ENCODE measurements at places on chromosomes 1 and 21. TPM values are rescaled to one million over a fixed set of nuclear protein-coding genes. Genes with fewer than 3 reads are reported as not detected.

ZNF683 gene
- 0.65 TPM for total RNA-seq

PLEKHG5 gene
- total RNA-seq: 39.3 TPM

- no peaks in the 10 kb centered on the region for H3K36me3 ChIP-seq
- no peak overlapping the region for H3K27ac ChIP-seq
- H3K4me3 ChIP-seq: no peak overlapping the region
- no peaks in the 10 kb centered on the region for H3K27me3 ChIP-seq
- no peaks in the 10 kb centered on the region for H3K4me1 ChIP-seq
- DNase-seq: no peak
These were observed 26.4 kb downstream of the LRRC53 start for GRCh38 chr1:74486036-74486435.

DNA sequence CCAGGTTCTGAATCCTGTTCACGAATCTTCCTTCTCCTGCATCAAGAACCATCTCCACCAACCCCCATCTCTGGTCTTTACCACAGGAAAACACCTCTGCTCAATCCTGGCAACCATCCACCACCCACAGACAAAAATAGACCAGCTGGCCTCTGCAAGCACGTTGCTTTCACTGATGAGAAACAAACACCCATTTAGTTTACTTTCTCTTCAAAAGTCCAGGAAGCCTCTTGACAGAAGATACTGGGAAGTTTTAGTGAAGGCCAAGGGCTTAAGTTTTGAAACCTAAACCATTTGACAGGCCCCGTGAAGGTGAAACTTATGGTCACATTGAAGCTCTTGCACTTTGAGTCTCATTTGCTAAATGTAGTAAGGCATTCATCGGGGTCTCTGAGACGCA is 122.6 kb upstream of the PPP2R5A start:
- no peak overlapping the region for H3K27ac ChIP-seq
- H3K4me3 ChIP-seq: no peak overlapping the region
- DNase-seq: no peak
- no peaks in the 10 kb centered on the region for H3K27me3 ChIP-seq

- no peak overlapping the region for H3K4me3 ChIP-seq
- DNase-seq: no peak
- no peaks in the 10 kb centered on the region for H3K4me1 ChIP-seq
- no peak overlapping the region for H3K27ac ChIP-seq
- no peaks in the 10 kb centered on the region for H3K27me3 ChIP-seq
These were observed 12.8 kb upstream of the S100A2 start for GRCh38 chr1:153578490-153578889.

NOS1AP gene
- 4.8 TPM for total RNA-seq

DNA sequence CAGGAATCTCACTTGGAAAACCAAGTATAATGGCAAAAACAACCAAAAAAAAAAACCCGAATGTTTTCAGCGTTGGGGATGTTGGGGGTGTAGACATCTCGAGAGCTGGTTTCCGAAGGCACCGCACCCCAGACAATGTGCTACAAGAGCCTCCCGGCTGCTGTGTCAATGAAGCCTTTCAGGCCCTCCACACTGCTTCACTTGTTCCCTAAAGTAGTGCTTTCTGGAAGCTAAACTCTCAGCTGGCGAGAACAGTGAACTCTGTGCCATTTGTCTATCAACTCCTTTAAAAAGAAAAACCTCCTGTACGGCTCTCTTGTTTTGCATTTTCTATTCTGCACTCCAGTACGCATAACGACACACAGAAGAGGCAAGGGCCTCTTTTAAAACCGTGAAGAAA is 32.5 kb downstream of the PLEKHO1 start:
- no peak overlapping the region for H3K4me3 ChIP-seq
- H3K36me3 ChIP-seq: no peaks in the 10 kb centered on the region
- H3K27me3 ChIP-seq: no peaks in the 10 kb centered on the region
- H3K4me1 ChIP-seq: no peaks in the 10 kb centered on the region

RUNX3 gene
- 4.4 TPM for total RNA-seq

- peak overlapping the region; percentile 15 for H3K4me3 ChIP-seq
- DNase-seq: no peak
- H3K4me1 ChIP-seq: peaks cover 5% of the 10 kb centered on the region
- no peaks in the 10 kb centered on the region for H3K36me3 ChIP-seq
- no peak overlapping the region for H3K27ac ChIP-seq
- H3K27me3 ChIP-seq: no peaks in the 10 kb centered on the region
These were observed 2.2 kb downstream of the ERRFI1 start for GRCh38 chr1:8023995-8024313.

- no peak overlapping the region for H3K4me3 ChIP-seq
- no peaks in the 10 kb centered on the region for H3K4me1 ChIP-seq
- H3K27ac ChIP-seq: no peak overlapping the region
- no peaks in the 10 kb centered on the region for H3K27me3 ChIP-seq
- no peaks in the 10 kb centered on the region for H3K36me3 ChIP-seq
These were observed 16.7 kb downstream of the TMEM69 start for GRCh38 chr1:45704637-45705036.

FAM151A gene
- not detected for total RNA-seq

GJA9 gene
- not detected for total RNA-seq

LRRC39 gene
- total RNA-seq: 1.0 TPM

PROX1 gene
- 2.5 TPM for total RNA-seq

DNA sequence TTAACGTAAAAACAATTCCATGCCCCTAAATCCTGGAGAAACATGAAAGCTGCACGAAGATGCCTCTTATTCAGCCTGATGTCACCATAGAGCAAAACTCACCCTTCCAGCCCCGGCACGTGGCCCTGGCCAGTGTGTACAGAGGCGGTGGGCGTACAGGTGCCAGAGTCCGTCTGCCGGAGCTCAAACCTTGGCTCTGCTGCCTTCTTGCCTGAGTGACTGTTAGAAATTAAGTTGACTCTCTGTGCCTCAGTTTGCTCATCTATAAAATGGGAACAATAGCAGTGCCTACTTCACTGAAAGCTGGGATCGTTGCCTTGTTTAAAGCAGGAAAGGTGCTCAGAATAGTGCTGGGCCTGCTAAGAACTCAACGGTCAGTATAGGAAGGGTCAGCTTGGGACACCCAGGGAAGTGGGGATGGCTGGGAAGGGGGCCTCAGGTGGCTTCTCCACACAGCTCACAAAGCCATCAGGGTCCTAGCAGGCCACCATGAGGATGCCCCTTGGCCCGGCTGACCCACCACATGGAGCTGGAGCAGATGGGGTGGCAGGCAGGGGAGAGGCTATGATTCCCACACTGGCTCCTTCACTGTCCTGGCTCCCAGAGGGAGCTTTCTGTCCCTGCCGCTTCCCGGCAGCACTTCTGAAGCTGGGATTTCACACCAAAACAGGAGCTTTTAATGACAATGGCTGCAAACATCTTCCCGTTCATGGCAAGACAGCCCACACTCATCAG is 237.2 kb downstream of the NPHP4 start:
- H3K4me3 ChIP-seq: no peak overlapping the region
- H3K4me1 ChIP-seq: no peaks in the 10 kb centered on the region
- no peaks in the 10 kb centered on the region for H3K27me3 ChIP-seq
- DNase-seq: peak; percentile 51

Data from aorta (tissue), 5 donors.